Esophagus squamous epithelium (tissue), 5 donors: ENCODE measurements at places on chromosomes 6 and 20.

- DNase-seq = no peak
Measured at GRCh38 chr6:12245763-12246718, 44.1 kb upstream of the EDN1 start.

DNA sequence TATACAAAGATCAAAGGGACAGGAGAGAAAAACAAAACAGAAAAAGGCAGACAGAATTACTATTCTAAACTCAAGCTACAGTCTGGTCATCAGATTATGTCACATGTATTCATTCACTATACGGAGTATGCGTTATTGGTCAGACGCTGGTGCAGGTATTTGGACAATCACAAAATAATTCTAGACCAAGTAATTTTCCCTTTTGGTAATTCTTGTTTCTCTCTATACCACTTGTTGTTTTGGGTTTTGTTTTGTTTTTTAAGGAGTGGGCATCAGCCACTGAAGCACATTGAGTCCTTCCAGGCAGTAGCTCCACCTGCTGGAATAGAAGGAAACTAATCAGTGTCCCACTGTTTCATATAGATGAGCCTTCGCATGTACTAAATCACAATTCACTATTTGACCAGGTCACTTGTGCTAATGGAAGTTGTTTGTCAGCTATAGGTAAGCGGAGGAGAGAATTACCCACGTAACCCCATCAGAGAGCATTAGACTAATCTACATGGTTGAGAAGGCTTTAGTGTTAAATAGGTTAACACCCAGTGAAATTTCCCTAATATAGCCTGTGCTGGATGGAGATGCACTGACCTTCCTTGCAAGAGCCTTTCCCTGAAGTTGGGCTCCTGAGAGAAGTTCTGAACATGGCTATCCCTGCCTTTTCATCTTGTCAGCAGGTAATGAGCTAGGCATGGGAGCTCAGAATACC lies 77.9 kb downstream of the TNFAIP3 start:
- no peak for DNase-seq

DNA sequence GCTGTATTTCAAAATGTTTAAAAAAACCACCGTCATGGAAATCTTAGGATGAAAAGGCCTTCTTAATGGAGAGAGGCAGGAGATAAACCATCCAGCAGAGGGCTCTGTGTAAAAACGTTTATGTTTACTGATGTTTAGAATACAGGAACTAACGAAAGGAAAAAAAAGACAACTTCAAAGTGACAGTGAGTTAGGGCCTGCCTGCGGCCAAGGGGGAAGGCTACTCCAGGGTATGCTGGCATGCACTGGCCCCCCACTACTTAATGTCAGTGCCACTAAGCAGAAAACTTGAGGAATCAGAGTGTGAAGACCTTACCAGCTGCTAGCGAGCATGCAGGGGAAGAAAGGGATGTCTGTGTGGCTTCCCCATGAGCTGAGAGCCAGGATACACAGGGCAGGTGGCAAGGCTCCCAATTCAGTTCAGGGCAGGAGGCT lies 47.7 kb downstream of the AKAP7 start:
- DNase-seq = no peak

DNA sequence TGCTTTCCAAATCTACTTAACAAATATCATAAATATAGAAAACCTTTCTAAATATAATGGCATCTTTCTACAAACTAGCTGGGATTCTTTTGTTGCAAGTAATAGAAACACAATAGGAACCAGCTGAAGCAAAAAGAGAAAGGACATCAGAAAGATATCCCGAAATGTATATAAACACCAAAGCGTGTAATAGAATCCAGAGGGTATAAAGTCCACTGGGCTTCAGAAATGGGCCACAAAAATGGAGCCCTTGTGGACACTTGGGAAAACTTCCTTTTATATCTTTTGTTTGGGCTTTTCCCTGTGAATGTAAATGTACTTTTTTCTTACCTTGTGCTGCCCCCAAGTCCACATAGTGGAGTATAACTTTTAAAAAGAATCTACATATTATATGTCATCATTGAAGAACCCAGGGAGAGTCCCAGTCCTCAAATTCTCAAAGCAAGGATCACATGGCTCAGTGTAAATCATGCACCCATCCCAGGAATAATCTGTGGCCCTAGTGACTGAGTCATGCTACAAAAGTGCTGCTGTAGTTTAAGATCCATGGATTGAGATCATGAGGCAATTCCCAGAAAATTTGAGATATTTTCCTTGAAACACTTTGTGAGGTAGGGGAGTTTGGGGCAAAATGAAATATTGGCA lies 457.0 kb downstream of the EPM2A start:
- DNase-seq = no peak

GRCh38 chr6:45075246-45075645 lies 252.9 kb upstream of the RUNX2 start:
- no peak for DNase-seq

DNA sequence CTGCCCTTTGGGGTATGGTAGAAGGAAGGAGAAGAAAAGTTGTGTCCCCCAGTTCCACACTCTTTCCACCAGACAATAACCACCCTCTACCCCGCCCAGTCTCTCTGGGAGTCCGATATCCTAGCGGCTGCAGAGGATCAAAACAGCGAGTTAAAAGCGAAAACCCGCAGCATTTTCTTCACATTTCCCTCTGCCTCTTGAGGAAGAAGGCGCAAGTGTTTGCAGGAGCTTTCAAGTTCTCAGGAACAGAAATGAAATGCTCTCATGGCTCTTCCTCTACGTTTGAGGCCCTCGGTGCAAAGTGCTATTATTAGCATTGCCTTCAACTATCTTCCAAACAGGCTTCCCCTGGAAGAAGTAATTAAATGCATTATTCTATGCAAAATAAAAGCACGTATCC lies 52.2 kb upstream of the CCDC167 start:
- no peak for DNase-seq
